ENCODE measurements at places on chromosomes 4 and X.

- no peak for DNase-seq
Observed at GRCh38 chr4:174266416-174266815, 17.1 kb downstream of the FBXO8 start.

- no peak for DNase-seq
Observed at GRCh38 chrX:124005228-124005627, 43.7 kb downstream of the STAG2 start.

GRCh38 chr4:37884855-37885487 lies 5.9 kb upstream of the TBC1D1 start:
- DNase-seq: no peak

DNA sequence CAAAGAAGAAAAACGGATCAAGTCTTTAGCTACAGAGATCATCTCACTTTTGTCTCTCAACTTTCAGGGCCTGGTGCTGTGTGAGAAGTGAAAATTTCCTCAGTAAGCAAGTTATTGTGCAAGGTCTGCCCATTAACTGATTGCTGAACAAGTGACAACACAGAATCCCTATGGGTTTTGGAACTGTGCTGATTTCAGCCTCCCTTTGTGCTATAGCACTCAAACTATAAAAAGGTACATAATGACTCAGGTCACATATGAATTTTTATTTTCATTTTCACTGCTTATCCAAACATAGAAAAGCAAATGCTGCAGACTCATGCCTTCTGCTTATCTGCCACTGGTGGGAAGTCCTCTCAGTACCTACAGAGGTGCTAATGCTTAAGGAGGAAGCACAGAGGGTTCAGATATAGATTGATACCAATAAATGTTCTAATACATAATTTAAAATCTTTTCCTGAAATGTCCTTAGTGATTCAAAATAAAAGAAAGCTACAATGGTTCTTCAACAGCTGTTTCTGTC lies 576.2 kb upstream of the CT83 start:
- DNase-seq: no peak

- no peak for DNase-seq
Observed at GRCh38 chr4:177447417-177448004, 5.3 kb upstream of the AGA start.

DNA sequence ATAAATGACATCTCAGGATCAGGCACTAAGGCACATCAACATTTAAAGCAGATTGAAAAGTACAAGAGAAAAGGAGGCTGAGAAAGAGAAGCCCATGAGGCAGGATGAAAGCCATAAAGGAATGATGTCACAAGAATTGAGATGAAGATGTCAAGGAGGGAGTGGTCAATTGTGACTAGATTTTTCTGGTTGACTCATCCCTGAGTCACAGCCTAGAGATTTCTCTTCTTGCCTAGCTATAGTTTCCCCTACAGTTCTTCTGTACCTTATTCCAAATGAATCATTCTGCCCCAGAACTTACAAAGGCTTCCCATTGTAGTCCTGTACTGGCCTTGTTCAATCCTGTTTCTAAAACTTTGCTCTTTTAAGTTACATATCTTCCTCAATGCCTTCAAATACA lies 3.4 kb upstream of the USP53 start:
- no peak for DNase-seq

DNA sequence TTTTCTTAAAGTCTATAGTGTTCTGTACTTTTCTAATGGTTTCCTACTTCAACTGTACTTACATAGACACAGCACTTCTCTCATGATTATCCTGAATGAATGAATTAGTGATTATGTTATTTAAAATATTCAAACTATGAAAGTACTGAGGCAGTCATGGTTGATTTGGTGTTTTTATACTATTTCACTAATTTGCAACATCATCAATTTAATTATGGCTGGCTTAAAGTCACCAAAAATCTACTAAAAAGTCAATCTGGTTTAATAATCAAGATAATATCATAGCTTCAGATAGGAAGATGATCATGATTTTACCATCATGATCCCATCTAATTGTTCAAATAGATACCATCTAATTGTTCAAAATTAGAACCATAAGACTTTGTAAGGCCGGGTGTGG lies 16.8 kb upstream of the TMEM131L start:
- no peak for DNase-seq

DNA sequence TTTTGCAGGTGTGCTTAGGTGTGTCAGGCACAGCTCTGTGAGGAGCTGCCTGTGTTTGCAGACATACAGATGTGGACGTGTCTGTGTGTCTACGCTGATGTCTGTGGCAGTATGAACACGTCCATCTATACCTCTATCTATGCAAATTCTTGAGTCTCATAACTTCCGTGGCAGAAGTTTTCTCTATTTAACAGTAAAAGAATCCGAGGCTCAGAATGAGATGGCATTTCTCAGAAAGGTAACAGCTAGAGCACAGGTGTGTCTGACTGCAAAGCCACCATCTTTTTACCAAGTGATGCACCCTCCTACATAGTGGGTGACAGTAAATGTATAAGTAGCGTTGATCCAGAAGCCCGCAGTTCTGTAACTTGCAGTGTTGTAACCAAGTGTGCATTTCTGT lies 39.9 kb upstream of the CYP4V2 start:
- no peak for DNase-seq

GRCh38 chr4:141159027-141159426 lies 25.8 kb upstream of the RNF150 start:
- DNase-seq: no peak

DNA sequence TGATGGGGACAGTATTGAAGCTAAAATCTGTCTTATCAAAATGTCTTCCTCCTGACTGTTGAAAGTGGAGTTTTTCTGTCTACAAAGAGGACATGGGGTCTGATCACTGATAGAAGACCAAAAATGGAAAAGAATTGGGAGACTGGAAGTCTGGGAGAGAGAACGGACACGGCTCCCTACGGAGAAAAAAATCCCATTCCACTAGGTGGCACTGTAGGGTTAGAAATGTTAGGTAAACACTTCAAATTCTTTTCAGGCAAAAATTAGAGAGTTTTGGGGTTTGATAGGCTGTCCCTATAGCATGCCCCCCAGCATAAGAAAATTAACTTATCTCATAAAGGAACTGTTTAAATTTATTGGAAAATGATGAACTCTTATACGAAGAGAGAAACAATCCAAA lies 200.5 kb downstream of the FAM133A start:
- DNase-seq: no peak

DNA sequence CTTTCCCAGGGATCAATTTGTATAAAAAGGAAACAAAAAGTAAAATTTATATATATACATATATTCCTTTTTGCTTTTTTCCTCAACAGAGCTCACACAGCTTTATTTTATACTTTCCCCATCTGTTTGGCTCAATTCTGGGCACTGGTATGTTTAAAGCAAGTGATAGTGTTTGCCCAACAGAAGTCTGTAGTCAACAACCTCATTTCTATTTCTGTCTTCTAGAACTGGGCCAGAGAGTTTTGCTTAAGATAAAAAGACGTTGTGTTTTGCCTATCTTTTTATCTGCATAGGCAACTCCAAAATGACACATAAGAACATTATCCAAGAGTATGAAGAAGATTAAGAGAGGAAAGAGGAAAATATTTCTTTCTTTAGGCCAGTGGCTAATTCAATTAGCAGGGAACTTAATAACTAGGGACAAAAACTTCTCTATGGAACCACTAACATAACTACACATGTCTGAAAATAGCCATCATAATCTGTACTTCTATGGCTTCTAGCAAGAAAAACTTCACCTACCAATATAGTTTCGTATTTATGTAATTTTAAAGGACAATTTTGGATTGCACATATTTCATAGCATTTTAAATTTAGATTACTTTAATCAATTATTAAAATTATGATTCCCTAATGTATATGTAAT lies 1300.5 kb downstream of the ARAP2 start:
- DNase-seq: no peak

GRCh38 chr4:116838609-116839008 lies 246.8 kb downstream of the TRAM1L1 start:
- no peak for DNase-seq

DNA sequence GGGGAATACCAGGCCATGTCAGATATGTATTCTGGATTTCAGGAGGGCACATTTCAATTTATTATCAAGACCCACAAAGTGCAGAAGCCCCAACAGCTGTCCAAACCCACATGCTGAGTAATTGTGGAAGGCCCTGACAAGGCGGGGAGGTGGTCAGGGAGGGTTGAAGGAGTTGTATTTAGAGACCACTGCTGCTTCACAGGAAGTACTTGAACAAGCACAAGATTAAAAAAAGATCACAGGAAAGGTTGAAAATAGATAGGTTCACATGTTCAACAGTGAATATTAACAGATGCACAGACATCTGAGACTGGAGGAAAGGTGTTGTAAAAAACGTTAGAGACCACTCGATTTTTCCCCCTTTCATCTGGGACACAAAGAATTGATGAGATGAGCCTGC lies 17.9 kb downstream of the ATP8A1 start:
- DNase-seq: peak; percentile 91

DNA sequence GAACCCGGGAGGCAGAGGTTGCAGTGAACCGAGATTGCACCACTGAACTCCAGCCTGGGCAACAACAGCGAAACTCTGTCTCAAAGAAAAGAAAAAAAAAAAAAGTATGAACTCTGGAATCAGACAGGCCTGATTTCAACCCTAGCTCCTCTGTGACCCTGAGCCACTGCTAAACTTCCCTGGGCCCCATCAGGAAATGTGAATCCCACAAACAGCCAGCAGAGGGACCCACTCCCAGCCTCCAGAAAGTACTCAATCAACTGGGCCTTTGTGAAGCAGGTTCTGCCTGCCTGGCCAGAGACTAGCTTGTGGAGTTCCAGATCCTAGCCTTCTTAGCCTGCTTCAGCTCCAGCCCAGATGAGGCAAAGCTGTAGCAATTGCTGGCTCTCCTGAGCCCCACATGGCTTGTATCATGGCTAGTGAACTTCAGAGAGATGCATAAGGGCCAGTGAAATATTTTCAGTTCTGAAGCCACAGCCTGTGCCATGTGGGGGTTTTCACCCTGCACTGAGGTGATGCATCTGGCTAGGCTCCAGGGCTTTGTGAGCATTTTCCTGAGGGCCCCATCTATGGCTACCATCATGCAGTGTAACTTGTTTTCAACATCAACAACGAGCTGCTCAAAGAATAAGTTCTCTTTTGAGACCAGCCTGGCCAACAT lies 7.2 kb upstream of the IDS start:
- DNase-seq: no peak

DNA sequence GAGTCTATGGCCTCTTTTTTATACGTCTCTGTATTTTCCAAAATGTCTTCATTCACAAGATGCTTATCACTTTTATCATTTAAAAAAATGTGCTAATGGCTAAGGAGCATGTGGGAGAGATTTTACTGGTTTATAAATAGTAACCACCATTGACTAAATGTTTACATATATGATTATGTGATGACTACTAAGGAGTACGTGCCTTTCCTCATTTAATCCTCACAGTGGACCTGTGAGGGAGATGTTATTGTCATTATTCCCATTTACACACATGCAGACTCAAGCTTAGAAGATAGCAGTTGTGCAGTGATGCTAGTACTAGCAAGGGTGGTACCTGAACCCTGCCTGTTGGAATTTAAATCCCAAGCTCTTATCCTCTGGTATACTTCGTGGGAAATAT lies 2.4 kb downstream of the SRD5A3 start:
- DNase-seq: no peak

GRCh38 chr4:109764376-109764775 lies 34.5 kb upstream of the PLA2G12A start:
- no peak for DNase-seq

DNA sequence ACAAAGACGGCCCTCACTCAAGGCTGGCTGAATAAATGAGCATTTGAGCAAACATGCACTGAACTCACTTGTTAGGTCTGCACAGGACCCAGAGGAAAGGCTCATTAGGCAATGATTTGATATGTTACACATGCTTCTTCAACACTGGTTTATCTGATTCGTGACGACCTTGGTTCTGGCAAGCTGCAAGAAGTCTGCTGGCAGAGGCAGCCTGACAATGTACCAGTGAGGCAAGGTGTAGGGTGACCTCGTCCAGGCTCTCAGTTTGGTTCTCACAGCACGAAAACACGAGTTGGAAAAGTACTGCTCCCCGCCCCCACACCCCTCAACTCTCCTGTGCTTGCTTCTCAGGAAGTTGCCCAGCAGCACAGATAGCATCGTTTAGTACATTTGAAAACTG lies 63.1 kb upstream of the CITED1 start:
- no peak for DNase-seq

GRCh38 chr4:7393601-7394575 lies 40.8 kb downstream of the PSAPL1 start:
- DNase-seq: no peak

DNA sequence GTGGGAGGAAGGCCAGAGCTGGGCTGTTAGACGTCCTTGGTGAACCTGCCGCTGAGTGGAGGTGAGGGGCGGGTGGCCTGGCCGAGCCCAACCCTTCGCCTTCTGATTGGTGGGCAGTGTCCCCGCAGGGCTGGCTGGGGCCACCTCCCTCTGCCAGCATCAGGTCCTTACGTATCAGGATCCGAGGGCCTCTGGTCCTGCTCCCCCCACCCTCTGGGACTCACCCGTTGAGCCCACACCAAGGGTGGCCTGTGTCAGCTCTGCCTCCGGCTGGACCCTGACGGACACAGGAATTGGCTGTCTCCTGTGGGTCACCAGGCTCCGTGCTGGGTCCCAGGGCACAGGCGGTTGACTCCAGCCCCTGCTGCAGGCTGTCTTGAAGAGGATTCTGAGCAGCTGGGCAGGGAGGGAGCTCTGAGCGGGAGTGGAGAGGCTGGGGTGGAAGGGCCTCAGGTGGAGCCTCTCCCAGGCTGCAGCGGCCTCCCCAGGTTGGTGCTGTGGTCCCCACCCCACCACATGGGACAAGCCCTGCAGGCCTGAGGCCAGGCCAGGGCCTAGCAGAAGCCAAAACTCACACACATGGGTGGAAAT lies 58.4 kb upstream of the NKX1-1 start:
- DNase-seq: no peak

DNA sequence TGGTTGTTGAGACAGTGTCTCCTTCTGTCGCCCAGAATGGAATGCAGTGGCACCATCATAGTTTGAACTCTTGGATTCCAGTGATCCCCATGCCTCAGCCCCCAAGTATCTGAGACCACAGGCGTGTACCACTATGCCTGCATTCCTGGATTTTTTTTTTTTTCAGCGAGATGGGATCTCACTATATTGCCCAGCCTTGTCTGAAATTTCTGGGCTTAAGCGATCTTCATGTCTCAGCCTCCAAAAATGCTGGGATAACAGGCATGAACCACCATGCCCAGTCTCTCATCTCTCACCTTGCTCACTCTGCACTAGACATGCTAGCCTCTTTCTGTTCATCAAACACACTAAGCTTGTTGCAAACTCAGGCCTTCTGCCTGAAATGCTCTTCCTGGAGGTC lies 104.1 kb downstream of the UBE2K start:
- DNase-seq: no peak

- peak; percentile 19 for DNase-seq
Observed at GRCh38 chrX:68827848-68828624, 785 bp upstream of the EFNB1 start.

GRCh38 chr4:124437853-124438495 lies 274.6 kb downstream of the ANKRD50 start:
- no peak for DNase-seq
